A673 (cell line): ENCODE measurements at places on chromosomes 5 and 9.

GRCh38 chr5:149792540-149793255, 62.6 kb downstream of the PPARGC1B start:
- no peak for DNase-seq

GRCh38 chr5:5437227-5438172, 15.0 kb downstream of the ICE1 start:
- DNase-seq = no peak

DNA sequence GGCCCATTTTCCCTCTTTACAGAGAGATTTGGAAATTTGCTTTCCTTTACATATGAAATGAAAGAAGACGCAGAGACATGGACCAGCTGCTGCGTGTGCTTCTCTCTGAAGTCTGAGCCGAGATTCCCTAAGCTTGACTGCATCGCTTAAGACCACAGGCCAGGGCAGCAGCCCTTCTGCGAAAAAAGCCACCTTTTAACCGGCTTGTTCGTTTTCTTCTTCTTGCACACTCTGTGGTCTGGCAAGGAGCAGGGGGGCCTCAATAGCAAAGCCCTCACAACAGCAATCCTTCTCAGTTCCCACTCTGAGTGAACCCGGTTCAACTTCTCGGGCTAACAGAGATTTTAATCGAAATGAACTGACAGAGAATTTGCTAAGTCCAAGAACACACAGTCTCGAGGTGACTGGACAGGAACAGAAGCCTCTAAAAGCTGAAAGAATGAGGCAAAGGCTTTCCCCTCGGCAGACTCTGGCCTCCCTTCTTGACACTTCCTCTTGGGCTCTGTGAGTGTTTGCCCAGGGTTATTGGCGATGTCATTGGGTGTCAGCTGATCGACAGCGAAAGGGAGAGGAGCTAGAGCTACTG, 512.9 kb upstream of the KLF4 start:
- DNase-seq = no peak

DNA sequence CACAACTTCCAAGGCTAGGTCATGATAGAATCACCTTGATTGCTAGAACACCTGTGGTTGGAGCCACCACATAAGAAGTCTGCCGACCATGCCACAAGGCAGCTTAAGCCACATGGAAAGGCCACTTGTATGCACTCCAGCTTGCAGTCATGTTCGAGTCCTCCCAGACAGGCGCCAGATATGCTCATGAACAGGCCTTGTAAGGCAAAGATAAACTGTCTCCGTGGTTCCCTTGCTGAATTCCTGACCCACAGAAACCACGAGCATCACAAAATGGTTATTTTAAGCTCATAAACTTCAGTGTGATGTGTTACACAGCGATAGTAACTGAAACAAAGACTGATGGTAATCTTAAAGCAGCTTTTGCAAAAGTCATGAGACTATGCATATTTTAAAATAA, 188.4 kb upstream of the DAPK1 start:
- no peak for DNase-seq

DNA sequence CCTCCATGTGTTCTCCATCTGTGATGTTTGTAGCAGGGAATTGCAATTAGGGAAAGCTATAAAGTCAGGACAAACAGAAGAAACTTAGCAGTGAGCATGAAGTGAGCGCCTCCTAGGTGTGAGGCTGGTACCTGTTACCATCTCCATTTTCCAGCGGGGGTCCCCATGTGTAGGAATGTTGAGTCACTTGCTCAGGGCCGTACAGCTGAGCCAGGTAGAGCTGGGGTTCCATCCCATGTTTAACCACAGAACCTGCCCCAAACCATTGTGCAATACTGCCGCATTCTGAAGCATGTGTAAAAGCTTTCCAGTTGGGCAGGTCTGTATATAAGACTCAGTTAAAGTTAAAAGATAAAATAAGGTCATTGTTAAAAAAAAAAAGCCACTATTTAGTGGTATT, 62.7 kb downstream of the NDFIP1 start:
- DNase-seq = no peak

GRCh38 chr9:127903557-127904475, 4.4 kb upstream of the ST6GALNAC6 start:
- no peak for DNase-seq

DNA sequence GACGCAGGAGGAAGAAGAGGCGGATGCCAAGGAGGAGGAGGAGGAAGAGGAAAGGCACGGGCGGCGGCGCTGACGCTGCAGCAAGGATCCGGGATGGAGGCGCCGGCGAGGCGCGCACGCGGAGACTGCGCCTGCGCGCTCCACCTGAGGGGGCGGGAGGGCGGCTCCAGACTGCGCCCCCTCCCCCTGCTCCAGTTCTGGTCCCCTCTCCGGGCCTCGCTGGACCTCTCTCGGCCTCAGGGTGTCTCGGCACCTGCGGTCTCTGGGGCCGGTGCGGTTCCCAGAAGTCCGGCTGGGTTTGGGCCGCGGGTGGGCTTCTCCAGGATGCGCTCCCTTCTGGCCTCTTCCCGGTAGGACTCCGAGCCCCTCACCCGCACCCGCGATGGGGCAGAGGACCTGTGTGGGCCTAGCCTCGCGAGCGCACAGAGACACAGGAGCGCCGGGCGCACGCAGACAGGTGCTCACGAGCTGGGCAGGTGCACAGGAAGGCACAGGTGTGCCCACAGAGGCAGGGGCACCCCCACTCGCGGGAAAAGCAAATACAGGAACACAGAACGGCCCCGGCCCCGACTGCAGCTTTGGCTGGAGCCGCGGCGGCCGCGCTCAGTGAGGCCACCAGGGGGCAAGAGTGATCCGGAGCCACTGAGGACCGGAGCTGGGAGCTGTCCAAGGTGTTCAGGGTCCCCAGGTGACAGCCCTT, at the start of gene NPDC1:
TSS of gene NPDC1 (minus strand) at position 90 of the 700 bp plus-strand sequence. CDS start 188 bp downstream, outside the sequence.
- peak; percentile 80 for DNase-seq

DNA sequence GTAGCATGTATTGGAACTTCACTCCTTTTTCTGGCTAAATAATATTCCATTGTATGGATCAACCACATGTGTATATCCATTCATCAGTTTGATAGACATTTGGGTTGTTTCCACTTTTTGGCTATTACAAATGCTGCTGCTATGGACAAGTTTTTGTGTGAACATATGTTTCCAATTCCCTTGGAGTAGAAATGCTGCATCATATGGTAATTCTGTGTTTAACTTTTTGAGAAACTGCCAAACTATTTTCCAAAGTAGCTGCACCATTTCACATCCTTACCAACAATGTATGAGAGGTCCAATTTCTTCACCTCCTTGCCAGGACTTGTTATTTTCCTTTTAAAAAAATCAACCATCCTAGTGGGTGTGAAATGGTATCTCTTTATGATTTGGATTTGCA, 8.4 kb downstream of the FRRS1L start:
- DNase-seq = peak; percentile 6

DNA sequence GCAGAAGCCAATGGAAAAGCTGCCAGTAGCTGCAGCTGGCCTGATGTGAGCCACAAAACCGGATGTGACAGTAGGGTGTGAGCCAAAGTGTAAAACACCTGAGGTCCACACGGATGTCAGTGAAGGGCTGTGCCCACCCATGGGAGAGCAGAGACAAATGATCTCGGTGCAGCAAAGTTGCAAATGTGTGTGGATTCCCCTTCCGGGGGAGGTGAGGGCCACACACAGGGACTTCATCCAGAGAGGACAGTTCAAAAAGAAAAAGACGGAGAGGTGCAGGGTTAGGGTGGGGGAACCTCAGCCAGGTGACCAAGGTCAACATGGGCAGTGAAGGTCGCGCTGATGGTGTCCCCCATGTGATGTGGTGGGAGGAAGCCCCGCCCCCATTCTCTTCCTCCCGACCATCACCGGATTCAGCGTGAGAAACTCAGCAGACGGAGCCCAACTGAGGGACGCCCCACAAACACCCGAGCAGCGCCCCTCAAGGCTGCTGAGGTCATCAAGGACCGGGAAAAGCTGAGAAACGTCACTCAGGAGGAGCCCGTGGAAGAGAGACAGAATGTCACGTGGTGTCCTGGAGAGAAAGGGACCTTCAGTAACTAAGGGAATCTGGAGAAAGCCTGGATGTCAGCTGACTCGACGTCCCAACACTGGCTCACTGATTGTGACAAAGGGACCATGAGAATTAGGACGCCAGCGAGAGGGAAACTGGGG, 11.4 kb upstream of the PTGDS start:
- DNase-seq = peak; percentile 54

GRCh38 chr5:157592594-157592993, 17.0 kb upstream of the ADAM19 start:
- no peak for DNase-seq

DNA sequence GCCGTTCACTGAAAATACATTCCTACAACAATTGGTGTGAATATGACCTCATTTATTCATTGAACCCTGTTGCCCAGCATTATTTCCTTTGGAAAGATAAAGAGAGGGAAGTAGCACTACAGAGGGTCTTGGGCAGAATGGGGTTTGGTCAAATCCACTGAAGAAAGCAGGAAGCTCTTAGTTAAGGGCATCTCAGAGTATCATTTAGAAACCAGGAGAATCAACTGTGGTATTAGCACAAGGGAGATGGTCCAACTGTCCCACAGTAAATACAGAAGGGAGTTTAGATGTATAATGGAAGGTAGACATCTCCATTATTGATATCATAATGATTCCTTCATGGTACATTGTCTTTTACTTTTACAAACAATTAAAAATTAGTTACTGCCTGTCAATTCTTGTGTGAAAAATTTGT, 47.1 kb downstream of the LIX1 start:
- no peak for DNase-seq

- no peak for DNase-seq
Measured at GRCh38 chr5:116299746-116300640, 215.2 kb downstream of the COMMD10 start.

GRCh38 chr9:105307591-105308130, 63.2 kb downstream of the SLC44A1 start:
- DNase-seq = no peak

DNA sequence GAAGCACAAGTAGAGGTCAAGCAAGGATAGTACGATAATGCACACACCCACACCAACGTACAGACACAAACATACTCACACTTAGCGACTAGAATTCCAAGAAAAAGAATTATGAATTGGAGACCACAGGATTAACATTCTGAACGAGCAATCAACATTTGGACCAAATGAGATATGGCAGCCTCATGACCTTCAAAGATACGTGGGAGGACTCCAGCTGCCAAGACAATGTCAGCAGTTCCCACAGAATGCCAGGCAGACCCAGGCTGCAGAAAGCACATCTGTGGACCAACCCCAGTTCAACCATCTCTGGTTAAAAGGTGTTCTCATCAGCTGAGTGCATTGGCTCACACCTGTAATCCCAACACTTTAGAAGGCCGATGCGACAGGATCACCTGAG, 187.6 kb upstream of the GRAMD2B start:
- no peak for DNase-seq

- no peak for DNase-seq
Measured at GRCh38 chr9:133539991-133540697, 5.6 kb downstream of the ADAMTSL2 start.

DNA sequence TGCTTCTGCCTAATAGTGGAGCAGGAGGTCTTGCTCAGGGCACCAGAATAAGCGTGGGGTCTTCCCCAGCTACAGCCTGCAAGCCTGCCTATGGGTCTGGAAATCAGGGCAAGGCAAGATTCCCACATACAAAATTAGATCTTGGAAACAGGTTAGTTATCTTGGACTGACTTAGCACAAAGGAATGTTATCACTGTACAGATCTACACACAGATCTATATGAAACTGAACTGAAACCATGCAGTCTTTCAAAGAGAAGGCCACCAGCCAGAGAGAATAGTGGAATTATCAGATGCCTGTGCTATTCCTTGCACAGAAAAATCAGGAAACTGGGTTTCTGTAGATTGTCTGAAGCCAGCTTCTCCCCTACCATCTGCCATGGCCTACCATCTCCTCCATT, 585.7 kb downstream of the ACTL7B start:
- DNase-seq = no peak

GRCh38 chr9:693201-694091, 148.1 kb upstream of the DMRT1 start:
- peak; percentile 61 for DNase-seq

GRCh38 chr5:129905473-129906176, 1.4 kb downstream of the CHSY3 start:
- no peak for DNase-seq

DNA sequence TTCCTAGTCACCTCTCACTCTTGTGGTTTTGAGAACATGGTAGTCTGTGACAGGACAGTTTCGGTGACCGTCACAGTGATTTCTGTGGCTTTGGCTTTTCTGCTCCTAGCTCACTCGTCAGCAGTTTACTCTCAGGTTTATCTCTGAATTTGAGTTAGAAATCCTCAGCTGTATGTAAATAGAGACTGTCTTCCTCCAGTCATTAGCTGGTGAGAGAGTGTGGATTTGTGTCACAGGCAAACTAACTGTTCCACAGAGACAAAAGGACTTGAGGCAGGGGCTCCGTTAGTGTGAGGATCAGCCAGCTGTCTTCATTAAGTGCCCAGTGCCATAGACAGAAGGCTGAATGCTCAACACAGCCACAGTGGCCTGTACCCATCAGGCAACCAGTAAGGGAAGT, 131.4 kb downstream of the CD180 start:
- no peak for DNase-seq

GRCh38 chr5:82050955-82051354, 79.1 kb downstream of the ATG10 start:
- no peak for DNase-seq

- peak; percentile 45 for DNase-seq
Measured at GRCh38 chr9:124770359-124771020, 621 bp downstream of the NR6A1 start.

GRCh38 chr5:132428484-132429462, 59.3 kb downstream of the SLC22A5 start:
- DNase-seq = no peak

DNA sequence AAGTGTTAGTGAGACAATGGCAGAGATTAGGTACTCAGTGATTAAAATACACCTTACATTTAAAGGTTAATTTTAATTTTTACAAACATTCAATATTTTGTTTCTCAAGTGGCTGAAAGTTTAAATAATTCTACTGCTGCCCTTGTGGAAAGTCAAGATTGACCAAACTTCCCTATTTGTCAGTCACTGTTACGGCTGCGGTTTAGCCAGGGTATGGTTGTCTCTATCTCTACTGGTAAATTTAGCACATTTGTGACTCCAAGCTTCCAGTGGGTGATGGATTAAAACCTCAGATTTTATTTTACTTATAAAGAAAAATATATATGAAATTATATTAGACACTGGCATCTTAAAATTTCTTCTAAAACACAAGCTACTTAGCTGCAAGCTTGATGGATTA, 368.4 kb downstream of the CDH18 start:
- no peak for DNase-seq

DNA sequence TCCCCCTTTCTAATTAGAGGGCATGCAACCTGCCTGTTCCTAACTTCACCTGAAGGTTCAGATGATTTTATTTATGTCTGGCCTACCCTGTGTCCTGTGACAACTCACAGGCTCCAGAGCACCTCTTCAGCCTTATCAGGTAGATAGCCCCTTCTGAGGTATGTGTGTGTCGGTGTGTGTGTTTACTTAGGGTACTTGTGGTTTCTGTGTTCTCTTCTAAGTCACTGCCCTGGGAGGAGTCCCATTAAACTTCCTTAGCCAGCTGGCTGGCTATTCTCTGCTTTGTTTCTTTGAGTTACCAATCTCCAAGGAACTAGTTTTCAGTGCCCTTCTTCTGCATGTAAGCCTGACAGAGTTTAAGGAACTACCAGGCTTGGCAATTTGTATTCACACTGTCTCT, 74.9 kb downstream of the UNC13B start:
- no peak for DNase-seq

GRCh38 chr9:15155323-15155722, 151.7 kb downstream of the TTC39B start:
- no peak for DNase-seq
